ENCODE measurements at places on chromosomes 13 and 19. TPM values are rescaled to one million over a fixed set of nuclear protein-coding genes. Genes with fewer than 3 reads are reported as not detected.

DNA sequence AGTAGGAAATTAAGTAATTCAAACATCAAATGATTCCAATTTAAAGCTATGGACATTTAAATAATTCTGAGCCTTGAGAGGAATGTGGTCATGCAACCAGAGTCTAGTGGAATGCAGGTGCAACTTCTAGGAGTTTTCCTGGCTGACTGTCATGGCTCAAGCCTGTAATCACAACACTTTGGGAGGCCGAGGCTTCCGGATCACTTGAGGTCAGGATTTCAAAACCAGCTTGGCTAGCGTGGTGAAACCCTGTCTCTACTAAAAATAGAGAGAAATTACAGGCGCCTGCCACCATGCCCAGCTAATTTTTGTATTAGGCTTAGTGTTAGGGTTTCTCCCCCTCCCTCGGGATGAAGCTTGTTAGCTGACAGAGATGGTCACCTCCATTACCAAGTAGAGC lies 6.4 kb downstream of the ZNF808 start:
- DNase-seq: no peak

DNA sequence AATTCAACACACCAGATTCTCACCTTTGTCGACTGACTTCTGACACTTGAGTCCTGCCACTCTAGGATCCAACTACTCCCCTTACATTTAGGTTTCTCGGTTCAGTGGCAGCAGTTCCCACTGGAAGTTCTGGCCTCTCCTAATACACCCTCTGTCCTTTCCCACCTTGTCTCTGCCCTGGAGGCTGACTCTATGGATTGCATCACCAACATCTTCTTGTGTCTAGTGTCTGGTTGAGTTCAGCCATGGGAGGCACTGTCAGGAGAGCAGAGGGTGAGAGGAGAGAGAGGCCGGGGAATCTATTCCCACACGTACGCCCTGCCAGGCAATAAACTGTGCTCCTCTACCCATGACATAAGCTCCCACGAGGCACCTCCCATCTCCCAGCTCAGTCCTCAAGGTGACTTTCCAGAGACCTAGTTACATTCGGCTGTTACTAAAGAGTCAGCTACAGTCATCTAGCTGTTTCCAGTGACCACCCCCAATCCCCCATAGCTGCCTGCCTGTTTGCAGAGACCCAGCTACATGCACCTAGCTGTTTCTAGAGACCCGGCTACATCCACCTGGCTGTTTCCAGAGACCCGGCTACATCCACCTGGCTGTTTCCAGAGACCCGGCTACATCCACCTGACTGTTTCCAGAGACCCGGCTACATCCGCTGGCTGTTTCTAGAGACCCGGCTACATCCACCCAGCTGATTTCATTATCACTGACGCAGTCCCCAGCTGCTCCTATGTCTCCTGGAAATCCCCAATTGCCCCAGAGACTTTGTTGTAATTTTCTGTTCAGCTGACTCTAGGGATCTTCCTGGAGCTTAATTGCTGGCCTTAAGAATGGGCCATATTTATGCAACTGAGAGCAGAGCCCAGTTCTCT lies 8.1 kb upstream of the LILRB4 start:
- no peak for DNase-seq

GRCh38 chr13:39835253-39835652 lies 179.8 kb downstream of the COG6 start:
- DNase-seq: no peak

DNA sequence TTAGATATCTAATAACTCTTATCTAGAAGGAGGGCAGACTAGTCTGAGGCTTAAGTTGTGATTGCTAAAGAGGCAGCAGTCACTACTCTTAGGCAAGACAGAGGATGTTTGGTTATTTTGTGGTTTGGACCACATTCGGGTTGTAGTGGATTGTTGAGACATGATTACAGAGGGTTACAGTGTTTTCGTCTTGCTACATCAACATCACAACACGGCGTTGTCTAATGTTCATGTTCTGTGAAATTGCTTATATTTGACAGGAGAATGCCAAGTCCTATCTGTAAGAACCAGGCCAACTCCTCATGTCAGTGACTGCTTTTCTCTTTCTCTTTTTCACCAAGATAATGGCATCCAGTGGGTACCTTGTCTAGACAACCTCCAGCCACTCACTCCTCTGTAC lies 16.8 kb upstream of the TM9SF2 start:
- no peak for DNase-seq

DNA sequence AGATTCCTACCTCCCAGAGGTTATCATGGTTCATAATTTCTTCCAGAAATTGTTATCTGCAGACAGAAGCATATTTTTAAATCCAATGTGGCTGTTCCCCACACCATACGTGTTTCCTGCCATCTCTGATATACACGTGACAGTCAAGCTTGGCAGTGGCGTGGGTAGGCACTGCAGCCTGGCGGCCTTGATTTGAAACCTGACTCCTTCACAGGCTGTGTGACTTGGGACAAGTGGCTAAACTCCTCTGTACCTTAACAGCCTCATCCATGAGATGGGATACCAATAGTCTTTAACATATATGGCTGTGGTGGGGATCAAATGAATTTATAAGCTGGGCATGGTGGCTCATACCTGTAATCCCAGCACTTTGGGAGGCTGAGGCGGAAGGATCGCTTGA lies 33.2 kb downstream of the DPF1 start:
- DNase-seq: no peak

DNA sequence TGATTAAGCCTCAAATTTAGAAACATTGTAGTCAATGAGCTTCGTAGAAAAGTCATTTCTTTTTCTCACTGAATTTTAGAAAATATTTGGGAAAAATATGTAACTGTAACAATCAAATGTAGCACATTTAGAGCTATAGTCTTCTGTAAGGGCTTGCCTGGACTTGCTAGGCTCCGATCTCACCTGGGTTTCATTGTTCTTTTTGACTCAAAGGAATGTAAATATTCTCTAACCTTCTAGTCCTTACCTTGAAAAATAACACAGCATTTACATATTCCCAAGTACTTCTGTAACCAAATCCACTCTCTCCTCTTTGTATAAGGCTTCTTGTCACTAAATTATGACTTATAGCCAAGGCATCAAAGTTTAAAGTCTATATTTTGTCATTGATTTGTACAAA lies 2.9 kb upstream of the UFM1 start:
- no peak for DNase-seq

GRCh38 chr13:35729926-35730627 lies 253.6 kb upstream of the MAB21L1 start:
- DNase-seq: peak; percentile 77

GRCh38 chr13:30881191-30881651 lies 24.9 kb upstream of the MEDAG start:
- DNase-seq: no peak

GRCh38 chr19:47230921-47231214 lies at the start of gene BBC3:
TSS of gene BBC3 (minus strand) at chr19:47231199. CDS start at chr19:47228431, 2,768 bp downstream.
- DNase-seq: no peak

GRCh38 chr13:80973721-80974120 lies 632.8 kb upstream of the SPRY2 start:
- no peak for DNase-seq

DNA sequence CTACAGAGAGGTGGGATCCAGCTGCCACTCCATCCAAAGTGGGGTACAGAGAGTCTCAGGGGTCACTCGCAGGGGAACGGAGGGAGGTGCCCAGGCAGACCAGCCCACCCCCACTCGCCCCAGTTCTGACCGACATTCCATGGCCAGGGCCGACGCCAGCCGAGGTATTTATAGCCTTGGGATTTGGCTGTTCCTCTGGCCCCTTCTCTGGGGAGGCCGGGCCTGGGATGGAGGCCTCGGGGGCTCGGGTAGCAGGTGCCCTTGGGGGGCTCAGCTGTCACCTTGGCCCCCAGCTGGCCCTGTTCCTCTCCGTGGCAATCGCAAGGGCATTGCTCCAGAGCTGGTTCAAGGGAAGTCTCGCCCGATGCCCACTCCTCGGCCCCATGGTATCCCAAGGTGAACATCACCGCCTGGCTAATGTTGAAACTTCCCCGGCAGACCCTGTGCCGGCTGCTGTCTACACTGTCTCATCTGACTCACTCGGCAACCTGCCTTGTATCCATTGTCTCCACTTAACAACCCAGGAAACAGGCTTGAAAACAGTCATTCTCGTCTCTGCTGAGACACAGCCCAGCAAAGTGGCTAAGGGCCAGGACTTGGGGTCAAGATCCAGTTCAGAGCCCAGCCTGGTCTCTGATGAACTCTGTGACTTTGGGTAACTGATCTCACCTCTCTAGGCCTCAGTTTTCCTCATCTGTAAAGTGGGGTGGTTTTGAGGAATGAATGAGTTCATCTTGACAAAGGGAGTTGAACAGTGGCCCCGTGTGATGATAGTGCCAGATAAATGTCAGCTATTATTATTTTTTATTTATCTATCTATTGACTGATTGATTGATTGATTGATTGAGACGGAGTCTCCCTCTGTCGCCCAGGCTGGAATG lies 9.7 kb downstream of the PRKACA start:
- peak; percentile 73 for DNase-seq

- no peak for DNase-seq
Observed at GRCh38 chr13:59064042-59064441, 1099.7 kb downstream of the DIAPH3 start.

KLK3 gene
- total RNA-seq: not detected

MIDN gene
- total RNA-seq: 9.2 TPM

SIGLEC8 gene
- 0.04 TPM for total RNA-seq

KIR2DL1 gene
- not detected for total RNA-seq

PRODH2 gene
- not detected for total RNA-seq

CLC gene
- total RNA-seq: 1.2 TPM

LRRC25 gene
- 1.5 TPM for total RNA-seq
